ENCODE measurements at places on chromosomes 4 and X. TPM values are rescaled to one million over a fixed set of nuclear protein-coding genes. Genes with fewer than 3 reads are reported as not detected.

DNA sequence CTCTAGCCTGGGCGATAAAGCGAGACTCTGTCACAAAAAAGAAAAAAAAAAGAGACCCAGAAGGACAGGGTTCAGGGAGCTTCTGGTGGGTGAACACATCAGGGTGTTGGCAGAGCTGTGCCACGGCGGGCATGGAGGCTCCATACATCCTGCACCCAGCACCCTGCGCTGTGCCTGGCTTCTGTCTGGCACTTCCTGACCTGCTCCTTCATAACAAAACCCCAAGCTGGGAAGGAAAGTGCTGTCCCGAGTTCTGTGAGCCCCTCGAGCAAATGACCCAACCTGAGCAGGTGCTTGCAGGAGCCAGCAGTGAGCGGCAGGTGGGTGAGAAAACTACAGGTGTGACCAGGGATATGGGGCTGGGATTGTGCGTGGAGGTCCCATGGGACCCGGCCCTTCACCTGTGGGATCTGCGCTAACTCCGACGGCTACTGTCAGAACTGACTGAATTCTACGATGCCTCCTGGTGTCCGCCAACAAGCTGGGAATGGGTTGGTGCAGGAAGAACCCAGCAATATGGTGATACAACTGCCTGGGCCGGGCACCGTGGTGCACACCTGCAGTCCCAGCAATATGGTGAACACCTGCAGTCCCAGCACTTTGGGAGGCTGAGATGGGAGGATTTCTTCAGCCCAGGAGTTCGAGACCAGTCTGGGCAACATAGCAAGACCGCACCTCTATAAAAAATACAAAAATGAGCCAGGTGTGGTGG is 18.9 kb downstream of the ASMTL start:
- no peak for DNase-seq

DNA sequence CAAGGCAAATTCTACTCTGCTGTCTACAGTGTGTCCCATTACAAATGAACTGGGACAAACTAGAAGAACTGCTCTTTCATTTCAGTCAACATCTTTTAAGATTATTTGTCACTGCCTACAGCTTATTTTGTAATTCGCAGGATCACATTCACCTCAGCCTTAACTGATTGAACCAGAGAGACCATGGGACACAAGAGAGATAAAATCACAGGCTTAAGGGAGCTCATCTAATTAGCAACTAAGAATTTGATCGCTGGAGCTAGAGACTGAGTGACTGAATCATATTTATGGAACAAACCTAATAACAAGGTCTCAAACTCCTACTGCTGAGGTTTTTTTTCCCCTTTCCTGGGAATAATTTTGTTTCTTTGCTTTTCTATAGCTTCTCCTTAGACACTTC is 898.2 kb downstream of the PCDH18 start:
- no peak for DNase-seq

- no peak for DNase-seq
Observed at GRCh38 chrX:24204331-24204730, 54.8 kb downstream of the ZFX start.

GRCh38 chrX:148043271-148043855 is 62.2 kb downstream of the FMR1NB start:
- DNase-seq = no peak

DNA sequence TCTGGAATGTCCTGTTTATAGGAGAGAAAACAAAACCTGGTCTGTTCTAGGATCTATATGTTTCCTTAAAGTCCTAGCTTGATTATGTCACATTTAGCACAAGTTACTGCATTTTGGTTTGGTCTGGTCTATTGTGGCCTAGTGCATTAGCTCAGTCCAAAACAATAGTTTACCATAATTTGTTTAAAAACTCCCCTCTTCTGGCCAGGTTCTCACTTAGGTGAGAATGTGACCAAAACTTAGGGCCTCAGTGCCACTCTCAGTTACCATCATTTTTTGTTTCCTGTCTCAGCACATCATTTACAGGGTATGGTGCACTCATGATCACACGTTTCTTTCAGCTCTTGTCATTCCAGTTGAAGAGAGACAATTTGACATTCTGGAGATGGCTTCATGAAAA is 378.5 kb downstream of the KLHL4 start:
- DNase-seq = no peak

The IRAK1 gene
- polyA plus RNA-seq = 23.0 TPM

DNA sequence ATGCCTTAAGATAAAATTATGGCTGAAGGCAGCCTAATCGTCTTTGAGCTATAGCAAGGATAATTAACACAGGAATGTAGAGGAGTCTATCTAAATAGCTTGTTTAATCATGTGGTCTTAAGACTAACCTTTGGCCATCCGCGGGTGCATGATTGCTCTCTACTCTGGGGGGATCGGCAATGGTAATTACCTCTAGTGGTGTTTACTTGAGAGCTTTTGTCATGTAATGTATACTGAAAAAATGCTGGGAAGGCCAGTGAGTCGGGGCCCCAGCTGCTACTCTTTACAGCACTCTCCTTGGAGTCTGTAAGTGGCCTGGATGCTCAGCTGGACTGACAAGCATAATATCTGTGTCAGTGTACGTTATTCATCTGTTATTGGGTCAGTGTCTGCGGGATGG is 65.5 kb upstream of the GNPDA2 start:
- peak; percentile 41 for DNase-seq

DNA sequence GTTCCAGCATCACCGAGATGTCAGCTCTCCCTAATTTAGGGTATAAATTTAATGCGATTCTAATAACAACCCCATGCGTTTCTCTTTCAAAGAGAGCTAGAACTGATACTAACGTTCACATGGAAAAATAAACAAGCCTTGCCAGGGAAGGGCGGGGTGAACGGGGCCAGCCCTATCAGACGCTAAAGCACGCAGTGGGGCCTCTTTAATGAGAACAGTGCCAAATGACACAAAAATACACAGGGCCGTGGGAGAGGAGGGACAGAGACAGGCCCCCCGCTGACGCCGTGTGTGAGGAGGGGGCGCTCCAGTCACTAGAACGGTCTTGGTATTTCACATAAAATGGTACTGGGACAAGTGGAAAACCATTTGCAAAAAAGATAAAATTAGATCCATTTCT is 21.3 kb upstream of the ADRA2C start:
- DNase-seq = no peak

DNA sequence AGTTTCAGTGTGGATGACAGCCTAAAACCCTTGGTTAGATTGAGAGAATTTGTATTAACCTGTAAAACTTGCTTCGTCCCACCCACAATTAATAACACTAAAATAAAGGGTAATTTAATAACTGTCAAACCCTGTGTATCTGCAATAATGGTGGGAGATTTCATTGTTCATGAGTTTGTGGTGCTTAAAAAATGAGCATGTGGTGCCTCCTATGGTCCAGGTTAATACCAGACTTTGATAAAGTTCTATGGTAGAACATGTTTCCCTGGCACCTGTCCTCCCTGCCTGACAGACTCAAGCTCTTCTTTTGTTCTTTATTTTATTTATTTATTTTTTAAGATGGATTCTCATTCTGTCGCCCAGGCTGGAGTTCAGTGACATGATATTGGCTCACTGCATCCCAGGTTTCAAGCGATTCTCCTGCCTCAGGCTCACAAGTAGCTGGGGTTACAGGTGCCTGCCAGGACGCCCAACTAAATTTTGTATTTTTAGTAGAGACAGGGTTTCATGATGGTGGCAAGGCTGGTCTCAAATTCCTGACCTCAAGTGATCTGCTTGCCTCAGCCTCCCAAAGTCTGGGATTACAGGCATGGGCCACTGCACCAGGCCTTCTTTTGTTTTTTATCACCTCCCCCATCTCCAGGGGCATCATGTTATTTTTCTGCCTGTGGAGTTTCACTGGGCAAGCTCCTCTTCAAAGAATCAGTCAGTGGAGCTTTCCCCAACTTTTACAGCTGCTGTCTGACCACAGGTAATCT is 289.2 kb downstream of the NR3C2 start:
- DNase-seq = no peak

The TRAM1L1 gene
- polyA plus RNA-seq = 1.9 TPM

- DNase-seq = no peak
Observed at GRCh38 chr4:16195209-16195608, 31.1 kb downstream of the TAPT1 start.

DNA sequence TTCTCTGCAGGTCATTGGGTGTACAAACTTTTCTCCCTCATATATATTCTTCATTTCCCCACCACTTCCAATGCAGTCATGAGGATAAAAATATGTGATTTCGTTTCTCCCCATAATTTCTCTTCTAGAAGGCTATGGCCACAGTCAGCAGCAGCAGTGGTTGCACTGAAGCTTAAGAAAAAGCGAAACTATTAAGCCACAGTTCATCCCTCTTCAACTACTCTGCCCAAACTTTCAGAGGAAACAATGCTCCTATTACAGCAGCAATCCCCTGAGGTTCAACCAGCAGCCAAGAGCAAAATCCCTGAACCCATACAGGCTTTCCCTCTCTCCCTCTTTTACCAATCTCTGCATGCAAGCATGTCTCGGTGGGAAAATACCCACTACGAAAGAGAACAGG is 298.6 kb downstream of the DHX15 start:
- DNase-seq = no peak

The FREM3 gene
- polyA plus RNA-seq = 0.28 TPM
